ENCODE measurements at places on chromosomes 7 and 10.

GRCh38 chr10:4448030-4448429, 378.0 kb upstream of the AKR1E2 start:
- no peak for DNase-seq

- no peak for DNase-seq
Observed at GRCh38 chr10:96596422-96597407, 9.9 kb upstream of the TM9SF3 start.

DNA sequence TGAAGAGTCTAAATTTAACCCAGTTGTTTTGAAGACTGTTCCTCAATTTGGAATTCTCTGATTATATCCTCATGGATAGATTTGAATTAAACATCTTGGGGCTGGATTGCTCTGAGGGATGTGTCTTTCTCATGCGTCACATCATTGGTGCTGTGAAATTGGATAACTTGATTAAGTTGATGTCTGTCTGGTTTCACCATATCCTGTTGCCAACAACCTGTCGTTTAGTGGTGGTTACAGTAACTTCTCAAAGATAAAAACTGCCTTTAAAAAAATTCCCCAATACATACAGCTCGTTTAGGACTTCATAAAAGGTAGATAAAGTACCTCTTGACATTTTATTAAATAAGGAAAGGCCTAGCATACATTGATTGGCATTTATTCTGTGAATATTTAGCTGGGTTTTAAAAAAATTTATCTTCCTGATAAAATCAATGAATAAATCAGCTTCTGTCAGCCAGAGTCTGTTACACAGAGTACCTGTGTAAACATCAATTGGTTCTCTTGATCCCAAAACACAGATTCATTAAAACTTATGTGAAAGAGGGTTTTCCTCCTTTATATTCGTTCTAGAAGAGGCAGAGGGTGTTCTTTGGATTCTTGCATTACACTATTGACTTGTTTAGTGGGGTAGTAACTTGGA, 10.5 kb downstream of the CRCP start:
- no peak for DNase-seq

DNA sequence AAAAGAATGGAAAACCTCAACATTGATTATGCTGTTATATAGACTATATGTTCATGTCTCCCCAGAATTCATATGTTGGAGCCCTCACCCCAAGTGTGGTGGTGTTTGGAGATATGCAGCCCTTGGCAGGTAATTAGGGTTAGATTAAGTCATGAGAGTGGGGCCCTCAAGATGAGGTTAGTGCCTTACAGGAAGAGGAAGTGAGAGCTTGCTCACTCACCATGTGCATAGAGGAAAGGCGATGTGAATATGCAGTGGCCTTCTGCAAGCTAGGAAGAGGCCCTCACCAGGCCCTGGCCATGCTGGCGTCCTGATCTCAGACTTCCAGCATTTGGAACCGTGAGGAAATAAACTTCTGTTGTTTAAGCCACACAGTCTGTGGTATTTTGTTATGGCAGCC, 14.8 kb downstream of the ZNF33A start:
- no peak for DNase-seq

DNA sequence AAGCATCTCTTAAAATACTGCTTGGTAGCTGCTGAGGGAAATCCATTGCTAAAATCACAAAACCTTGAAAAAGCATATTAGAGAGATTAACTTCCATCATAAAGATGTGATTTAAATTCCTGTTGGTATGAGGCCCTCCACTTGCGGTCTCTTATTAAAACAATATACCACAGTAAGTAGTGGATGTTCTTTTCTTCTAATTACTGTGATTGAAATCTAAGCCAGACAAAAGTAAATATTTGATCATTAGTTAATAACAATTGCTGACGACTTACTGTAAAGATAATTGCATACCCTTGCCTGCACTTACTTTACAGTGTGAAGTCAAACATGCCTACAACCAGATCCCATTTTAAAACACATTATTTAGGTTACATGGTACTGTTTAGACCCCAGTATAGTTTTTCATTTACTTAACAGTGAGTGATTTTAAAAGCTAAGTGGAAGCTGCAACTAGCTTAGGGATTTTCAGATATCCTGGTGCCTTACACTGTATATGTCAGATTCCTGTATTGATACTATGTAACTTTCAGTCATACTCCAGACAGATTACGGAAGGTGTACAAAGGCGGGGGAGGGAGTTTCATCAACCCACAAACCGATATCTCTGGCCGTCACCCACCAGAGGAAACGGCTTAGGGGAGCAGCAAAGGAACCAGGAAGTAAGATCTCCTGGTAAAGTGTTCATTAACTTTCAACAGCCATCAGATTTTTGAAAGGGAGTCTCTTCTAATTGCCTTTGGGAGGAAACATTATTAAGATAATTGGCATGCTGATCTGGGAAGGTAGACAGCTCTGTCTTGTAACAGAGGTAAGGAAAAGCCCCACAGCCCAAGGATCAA, 986 bp downstream of the NRP1 start:
- peak; percentile 18 for DNase-seq

GRCh38 chr7:151869455-151869854, 7.5 kb downstream of the PRKAG2 start:
- no peak for DNase-seq

DNA sequence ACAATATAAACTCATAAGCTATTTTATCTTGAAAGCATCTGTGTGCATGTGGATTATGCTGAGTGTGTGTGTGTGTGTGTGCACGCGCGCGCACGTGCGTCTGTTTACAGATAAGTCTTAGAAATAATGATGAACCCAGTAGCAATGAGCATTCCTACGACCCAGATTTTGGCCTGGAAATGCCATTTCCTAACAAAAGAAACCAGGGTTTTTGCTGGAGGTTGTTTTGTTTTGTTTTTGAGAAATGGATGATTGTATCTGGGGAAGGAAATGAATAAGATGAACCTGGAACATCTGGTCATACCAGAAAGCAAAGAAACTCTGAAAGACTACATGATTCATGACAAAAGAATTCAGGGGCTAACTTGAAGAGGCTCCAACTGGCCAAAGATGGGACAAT, 22.1 kb upstream of the LMOD2 start:
- peak; percentile 39 for DNase-seq

GRCh38 chr10:129310881-129311280, 156.2 kb upstream of the MGMT start:
- no peak for DNase-seq

GRCh38 chr10:68665841-68666240, 55.2 kb upstream of the CCAR1 start:
- DNase-seq = peak; percentile 48

GRCh38 chr7:123715799-123716198, 33.0 kb downstream of the WASL start:
- no peak for DNase-seq

DNA sequence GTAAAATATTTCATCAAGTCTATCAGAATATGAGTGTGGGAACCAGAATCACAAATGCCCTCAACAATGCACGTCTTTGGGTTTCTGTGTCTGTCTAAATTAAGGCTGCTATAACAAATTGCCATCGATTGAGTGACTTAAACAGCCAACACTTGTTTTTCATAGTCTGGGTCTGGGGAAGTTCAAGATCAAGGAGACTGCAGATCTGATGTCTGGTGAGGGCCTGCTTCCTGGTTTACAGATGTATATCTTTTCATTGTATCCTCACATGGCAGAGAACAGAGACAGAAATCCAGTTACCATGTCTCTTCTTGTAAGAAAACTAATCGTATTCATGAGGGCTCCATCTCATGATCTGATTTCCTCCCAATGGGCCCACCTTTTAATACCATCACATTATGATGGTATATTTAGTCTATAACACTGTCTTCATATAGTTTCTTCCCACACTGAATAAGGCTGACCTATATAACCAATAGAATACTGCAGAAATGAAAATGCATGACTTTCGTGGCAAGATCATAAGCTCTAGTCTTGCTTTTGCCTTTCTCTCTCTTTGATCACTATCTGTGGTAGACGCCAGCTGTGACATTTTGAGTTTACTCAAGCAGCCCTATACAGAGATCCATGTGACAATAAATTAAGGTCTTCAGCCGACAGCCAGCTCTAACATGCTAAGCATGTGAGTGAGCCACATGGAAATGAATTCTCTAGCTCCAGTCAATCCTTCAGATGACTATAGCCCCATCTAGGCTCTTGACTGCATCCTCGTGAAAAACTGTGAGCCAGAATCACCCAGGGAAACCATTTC, 51.9 kb downstream of the THSD7A start:
- DNase-seq = no peak

- no peak for DNase-seq
Observed at GRCh38 chr10:117374506-117375359, 507 bp downstream of the PDZD8 start.

- no peak for DNase-seq
Observed at GRCh38 chr7:45027774-45028114, 27.7 kb downstream of the CCM2 start.

- DNase-seq = peak; percentile 72
Observed at GRCh38 chr10:44206127-44206818, 178.6 kb downstream of the CXCL12 start.

DNA sequence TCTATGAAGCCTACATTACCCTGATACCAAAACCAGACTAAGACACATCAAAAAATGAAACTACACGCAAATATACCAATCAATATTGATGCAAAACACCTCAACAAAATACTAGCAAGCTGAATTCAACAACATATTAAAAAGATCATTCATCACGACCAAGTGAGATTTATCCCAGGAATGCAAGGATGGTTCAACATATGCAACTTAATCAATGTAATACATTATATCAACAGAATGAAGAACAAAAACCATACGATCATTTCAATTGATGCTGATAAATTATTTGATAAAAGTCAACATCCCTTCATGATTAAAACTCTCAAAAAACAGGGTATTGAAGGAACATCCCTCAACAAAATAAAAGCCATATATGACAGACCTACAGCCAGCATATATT, 5.7 kb downstream of the CLEC5A start:
- DNase-seq = no peak

DNA sequence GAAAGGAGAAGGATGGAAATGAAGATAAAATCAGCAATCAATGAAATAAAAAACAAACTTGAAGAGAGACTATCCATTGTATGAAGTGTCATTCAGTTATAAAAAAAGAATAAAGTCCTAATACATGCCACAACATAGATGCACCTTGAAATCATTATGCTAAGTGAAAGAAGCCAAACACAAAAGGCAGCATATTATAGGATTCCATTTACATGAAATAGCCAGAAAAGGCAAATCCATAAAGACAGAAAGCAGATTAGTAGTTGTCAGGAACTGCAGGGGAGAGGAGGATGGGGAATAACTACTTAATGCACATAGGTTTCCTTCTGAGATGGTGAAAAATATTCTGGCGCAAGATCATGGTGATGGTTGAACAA, 6.6 kb upstream of the PON1 start:
- DNase-seq = no peak

GRCh38 chr7:141511316-141511675, 39.9 kb upstream of the AGK start:
- DNase-seq = no peak

- no peak for DNase-seq
Observed at GRCh38 chr7:32648408-32649156, 153.3 kb downstream of the AVL9 start.

DNA sequence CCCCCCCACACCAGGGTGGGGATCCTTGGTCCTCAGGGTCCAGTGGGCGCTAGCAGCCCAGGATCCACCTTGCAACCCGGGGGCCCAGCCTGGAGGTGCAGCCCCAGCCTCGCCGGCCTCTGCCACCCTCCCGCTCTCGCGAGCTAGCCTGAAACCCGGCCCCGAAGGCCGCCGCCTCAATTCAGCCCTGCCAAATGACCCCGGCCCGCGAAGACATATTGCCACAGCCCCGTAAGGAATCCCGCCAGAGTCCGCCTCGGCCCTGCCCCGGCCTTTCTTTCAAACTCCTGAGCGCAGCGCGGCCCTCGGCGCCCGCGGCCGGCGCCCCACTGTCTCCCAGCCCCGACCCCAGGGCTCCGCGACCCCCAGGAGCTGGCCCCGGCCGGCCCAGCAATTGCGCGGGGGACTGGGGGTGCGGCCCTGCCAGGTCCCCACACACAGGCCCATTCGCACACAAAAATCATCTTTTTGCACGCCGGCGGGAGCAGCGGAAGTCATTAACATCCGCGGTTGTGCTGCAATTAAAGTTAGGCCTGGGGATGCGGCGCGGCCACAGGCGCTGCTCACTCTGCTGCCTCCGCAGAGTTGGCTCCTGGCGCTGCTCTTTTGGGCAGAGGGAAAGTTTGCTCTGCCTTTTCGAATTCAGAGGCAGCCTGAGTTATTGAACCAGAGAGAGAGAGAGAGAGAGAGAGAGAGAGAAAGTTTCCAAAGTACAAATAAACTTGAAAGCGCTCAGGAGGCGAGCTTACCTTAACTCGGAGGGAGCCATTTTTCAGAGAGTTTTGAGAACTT, 4.0 kb downstream of the HOXA5 start:
- no peak for DNase-seq

DNA sequence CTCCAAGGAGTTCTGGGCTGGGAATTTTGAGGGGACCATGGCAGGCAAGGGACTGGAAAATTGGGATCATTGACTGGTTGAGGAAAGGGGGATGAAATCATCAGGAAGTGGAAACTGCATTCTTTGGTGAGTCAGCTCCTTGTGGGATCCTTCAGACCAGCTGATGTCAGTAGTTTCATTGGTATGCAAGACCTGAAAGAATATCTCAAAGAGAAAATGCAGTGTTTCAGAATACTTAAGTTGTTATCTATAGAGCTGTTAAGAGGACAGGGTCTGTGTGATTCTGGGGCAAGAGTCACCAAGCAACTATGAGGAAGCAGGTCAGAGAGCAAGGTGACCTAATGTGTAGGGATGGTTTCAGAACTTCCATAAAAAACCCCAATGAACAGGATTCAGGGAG, 595.9 kb upstream of the AUTS2 start:
- DNase-seq = peak; percentile 54

GRCh38 chr7:129670656-129671055, 59.1 kb downstream of the NRF1 start:
- no peak for DNase-seq

DNA sequence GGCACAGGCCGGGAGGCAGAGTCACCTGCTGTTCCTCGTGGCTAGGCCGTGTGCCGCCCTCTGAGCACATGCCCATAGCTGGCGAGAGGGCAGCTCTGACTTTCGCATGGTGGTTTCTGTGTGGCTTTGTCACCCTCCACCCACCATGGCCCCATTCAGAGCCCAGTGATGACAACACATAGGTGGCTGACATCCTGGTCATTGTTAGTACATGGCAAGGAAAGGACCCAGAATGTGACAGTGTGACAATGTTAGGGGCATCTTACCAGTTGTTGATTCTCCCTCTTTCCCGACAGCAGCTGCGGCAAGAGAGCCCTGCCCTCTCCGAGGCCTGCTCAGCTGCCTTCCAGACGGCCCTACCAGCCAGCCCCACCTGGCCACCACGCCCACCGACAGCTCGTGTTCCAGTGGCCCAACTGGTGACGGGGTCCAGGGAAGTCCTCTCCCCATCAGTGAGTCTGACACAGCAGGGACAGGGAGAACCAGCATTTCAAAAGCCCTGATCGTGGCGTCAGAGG, 52.2 kb downstream of the ZNF467 start:
- no peak for DNase-seq

- DNase-seq = no peak
Observed at GRCh38 chr10:130935128-130935439, 376.4 kb downstream of the TCERG1L start.

- DNase-seq = no peak
Observed at GRCh38 chr10:2244471-2244870, 507.1 kb upstream of the ADARB2 start.

All from AG08395 (cell line).